Prostate gland (tissue), 2 donors: ENCODE measurements at places on chromosomes 12 and 14. TPM values are rescaled to one million over a fixed set of nuclear protein-coding genes. Genes with fewer than 3 reads are reported as not detected.
A peak's percentile ranks its signal among the peaks of the same experiment; 100 is the strongest.

DNA sequence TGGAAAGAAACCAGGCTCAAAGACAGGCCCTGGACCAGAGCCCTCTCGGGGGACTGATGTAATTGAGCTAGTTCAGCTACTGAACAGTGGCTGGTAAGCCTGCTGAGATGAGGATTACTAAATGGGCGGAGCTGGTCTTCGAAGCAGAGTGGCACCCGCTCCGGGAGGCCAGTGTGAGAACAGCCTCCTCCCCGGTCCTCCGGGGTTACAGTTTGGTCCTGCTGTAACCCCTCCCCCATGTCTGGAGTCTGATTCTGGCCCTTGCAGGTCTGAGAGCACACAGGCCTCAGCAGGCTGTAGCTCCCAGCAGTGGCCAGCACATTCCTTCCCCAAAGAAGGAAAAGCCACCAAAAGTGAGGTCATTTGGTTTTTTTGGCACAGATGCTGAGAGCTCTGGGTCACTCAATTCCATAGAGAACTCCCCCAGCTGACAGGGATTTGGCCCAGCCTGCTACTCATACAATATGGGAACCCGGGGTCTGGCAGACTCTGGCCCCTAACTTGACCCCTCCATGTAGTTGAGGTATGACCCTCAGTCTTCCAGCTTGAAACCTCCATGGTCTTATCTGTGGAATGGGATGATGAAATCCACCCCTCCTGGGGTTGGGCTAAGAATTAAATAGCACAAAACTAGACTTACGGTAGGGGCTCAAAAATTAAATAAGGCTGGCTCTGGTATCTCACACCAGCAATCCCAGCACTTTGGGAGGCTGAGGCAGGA is 39.0 kb downstream of the ACTN1 start:
- H3K27ac ChIP-seq, result peak overlapping the region; percentile 98
- no peak overlapping the region for H3K4me3 ChIP-seq
- H3K36me3 ChIP-seq, result no peaks in the 10 kb centered on the region
- H3K27me3 ChIP-seq, result no peaks in the 10 kb centered on the region
- peak; percentile 55 for DNase-seq

DNA sequence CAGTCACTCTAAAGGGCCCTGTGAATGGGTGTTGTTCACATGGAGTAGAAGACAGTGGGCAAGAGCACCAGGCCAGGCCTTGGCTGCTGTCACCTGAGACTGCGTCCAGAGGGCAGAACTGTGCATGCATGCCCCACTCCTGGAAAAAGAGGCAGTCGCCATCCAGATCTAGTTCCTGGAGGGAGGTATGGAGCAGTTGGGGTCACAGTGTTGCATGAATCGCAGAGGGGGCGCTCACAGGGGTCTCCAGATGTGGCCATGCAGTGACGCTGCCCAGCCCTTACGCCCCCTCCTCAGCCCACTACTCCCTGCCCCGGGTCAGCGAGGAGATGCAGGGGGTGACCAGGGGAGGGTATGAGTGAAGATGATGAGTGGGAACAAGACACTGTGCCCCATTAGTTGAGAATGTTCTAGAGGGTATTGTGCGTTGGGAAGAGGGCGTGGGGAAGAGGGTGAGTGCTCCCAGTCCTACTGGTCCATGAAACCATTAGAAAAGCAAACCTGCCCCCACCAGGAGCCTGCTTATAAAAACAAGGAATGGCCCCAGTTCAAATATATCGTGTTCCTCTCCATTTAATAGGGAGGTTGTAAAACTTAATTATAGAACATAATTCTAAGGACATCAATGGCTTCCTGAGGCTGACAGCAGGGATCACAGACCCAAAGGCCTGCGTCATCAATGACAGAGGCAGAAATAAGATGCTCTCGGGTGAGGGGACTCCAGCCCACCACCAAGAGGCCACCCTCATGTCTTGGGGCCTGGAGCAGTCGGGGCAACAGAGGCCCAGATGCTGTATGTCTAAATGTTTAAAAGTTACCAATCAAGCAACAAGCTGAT is 32.2 kb upstream of the BCL7A start:
- no peaks in the 10 kb centered on the region for H3K27me3 ChIP-seq
- no peaks in the 10 kb centered on the region for H3K36me3 ChIP-seq
- H3K4me1 ChIP-seq, result no peaks in the 10 kb centered on the region
- H3K4me3 ChIP-seq, result no peak overlapping the region
- H3K27ac ChIP-seq, result no peak overlapping the region

TSPAN8 gene
- total RNA-seq, result 36.3 TPM

- no peak overlapping the region for H3K27ac ChIP-seq
- no peak for DNase-seq
- no peaks in the 10 kb centered on the region for H3K36me3 ChIP-seq
- H3K4me3 ChIP-seq, result no peak overlapping the region
- no peaks in the 10 kb centered on the region for H3K4me1 ChIP-seq
Measured at GRCh38 chr12:87074781-87075180, 818.6 kb upstream of the MGAT4C start.

POLE2 gene
- 5.8 TPM for total RNA-seq

- no peak overlapping the region for H3K4me3 ChIP-seq
- no peaks in the 10 kb centered on the region for H3K4me1 ChIP-seq
- no peak for DNase-seq
- H3K27ac ChIP-seq, result no peak overlapping the region
- H3K27me3 ChIP-seq, result no peaks in the 10 kb centered on the region
- H3K36me3 ChIP-seq, result no peaks in the 10 kb centered on the region
Measured at GRCh38 chr14:35741345-35742031, 67.6 kb downstream of the RALGAPA1 start.

- H3K36me3 ChIP-seq, result peaks cover 17% of the 10 kb centered on the region
- no peaks in the 10 kb centered on the region for H3K27me3 ChIP-seq
- H3K4me1 ChIP-seq, result peaks cover 22% of the 10 kb centered on the region
Measured at GRCh38 chr12:46370380-46370734, 2.2 kb downstream of the SLC38A2 start.

ANO4 gene
- total RNA-seq, result 7.2 TPM

GRCh38 chr12:12930633-12931219 is 21.2 kb downstream of the GPRC5D start:
- no peak for DNase-seq
- no peak overlapping the region for H3K4me3 ChIP-seq
- H3K36me3 ChIP-seq, result no peaks in the 10 kb centered on the region
- H3K27me3 ChIP-seq, result no peaks in the 10 kb centered on the region
- no peaks in the 10 kb centered on the region for H3K4me1 ChIP-seq

SLC6A15 gene
- 0.45 TPM for total RNA-seq

DNA sequence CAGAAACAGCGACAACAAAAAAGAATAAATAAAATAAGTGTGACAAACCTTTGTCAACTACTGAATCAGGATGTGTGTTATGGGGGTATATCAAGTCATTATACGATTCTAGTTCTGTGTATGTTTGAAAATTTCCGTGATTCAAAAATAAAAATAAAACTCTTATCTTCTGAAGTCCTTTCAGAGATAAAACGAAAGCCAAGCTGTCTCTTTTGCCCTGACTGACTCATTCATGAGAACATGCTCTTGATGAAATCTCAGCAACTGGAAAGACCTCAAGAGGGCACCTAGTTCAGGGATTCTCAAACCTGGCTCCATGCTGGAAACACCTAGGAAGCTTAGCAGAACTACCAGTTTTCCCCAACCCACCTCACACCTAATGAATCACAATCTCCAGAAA is 9.2 kb downstream of the FOXN3 start:
- no peaks in the 10 kb centered on the region for H3K36me3 ChIP-seq
- no peak for DNase-seq
- H3K4me3 ChIP-seq, result no peak overlapping the region
- peak overlapping the region; percentile 52 for H3K27ac ChIP-seq
- no peaks in the 10 kb centered on the region for H3K27me3 ChIP-seq
- H3K4me1 ChIP-seq, result no peaks in the 10 kb centered on the region

DNA sequence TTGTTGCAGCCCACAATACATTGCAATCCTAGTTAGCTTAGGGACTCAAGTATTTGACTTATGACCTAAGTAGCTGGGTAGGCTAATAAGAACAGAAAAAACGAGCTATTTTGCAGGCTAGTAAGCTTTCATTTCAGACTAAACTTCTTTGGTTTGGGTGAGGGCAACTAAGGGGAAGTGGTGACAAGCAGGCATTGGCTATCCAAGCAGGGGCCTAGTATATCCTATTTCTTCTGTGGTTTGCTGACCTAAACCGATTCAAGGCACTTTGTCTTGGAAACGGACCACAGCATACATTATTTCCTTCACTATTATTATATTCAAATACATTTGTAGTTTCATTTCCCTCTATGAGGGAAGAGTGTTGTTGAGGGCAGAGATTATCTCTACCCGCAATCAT is 21.6 kb upstream of the SLC5A8 start:
- H3K4me3 ChIP-seq, result no peak overlapping the region
- DNase-seq, result no peak
- H3K27me3 ChIP-seq, result no peaks in the 10 kb centered on the region
- no peaks in the 10 kb centered on the region for H3K36me3 ChIP-seq

GOLT1B gene
- total RNA-seq, result 21.0 TPM

- H3K36me3 ChIP-seq, result no peaks in the 10 kb centered on the region
- no peak overlapping the region for H3K4me3 ChIP-seq
- no peak overlapping the region for H3K27ac ChIP-seq
- H3K27me3 ChIP-seq, result no peaks in the 10 kb centered on the region
- no peak for DNase-seq
Measured at GRCh38 chr12:1551496-1551895, 42.9 kb downstream of the FBXL14 start.

RCOR1 gene
- total RNA-seq, result 14.4 TPM

SPIC gene
- total RNA-seq, result not detected

SDR9C7 gene
- total RNA-seq, result 1.1 TPM

DNA sequence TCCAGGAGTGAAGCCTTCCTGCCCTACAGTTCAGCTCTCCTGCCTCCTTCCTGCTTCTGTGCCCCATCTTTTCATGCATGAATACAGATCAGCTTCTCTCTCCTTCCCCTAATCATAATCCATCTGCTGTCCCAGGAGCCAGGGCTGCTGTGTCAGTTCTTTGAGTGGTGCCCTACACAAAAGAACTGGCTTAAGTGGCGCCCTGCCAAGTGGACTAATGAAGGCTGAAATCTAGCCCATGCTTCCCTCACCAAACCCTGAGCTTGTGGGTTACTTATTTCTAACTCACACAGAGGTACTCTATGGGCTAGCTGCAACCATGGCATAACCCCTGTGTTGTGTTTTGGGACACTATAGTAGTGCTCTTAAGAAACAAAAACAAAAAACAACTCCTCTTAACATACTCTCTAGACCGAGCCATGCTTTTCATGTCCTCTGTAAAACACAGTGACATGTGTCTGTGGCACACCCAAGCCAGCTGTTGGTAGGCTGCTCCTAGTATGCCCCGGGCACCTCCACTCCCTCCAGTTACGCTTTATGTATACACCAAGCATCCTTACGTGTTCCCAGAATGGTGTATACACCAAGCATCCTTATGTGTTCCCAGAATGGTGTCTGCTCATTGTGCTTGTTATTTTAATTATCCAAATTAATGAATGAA is 19.3 kb upstream of the ETV6 start:
- no peak for DNase-seq
- no peaks in the 10 kb centered on the region for H3K36me3 ChIP-seq
- no peak overlapping the region for H3K27ac ChIP-seq
- H3K4me1 ChIP-seq, result no peaks in the 10 kb centered on the region
- no peak overlapping the region for H3K4me3 ChIP-seq
- H3K27me3 ChIP-seq, result no peaks in the 10 kb centered on the region

GRCh38 chr12:43169115-43169681 is 382.8 kb downstream of the ADAMTS20 start:
- no peaks in the 10 kb centered on the region for H3K4me1 ChIP-seq
- no peaks in the 10 kb centered on the region for H3K36me3 ChIP-seq
- no peaks in the 10 kb centered on the region for H3K27me3 ChIP-seq
- no peak overlapping the region for H3K27ac ChIP-seq

PIWIL1 gene
- total RNA-seq, result 16.2 TPM

DNA sequence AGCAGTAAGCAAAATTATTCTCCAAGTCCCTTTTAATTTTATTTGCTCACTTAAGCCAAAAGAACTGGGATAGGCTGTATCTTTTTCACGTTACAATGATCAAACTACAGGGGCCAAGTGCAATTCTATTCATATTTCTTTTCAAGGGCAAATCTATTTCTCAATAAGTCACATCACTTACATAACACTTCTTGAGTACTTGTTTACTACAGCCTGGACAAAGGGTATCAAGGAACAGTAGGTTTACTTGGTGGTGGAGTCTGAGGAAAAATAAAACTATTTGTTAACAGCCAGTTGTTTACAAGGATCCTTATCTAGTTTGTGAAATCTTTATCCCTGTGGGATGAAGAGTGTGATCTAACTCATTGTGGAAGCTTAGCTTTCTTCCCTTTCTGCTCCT is 72.1 kb downstream of the PDE3A start:
- no peak overlapping the region for H3K4me3 ChIP-seq
- DNase-seq, result no peak
- no peaks in the 10 kb centered on the region for H3K36me3 ChIP-seq

DNA sequence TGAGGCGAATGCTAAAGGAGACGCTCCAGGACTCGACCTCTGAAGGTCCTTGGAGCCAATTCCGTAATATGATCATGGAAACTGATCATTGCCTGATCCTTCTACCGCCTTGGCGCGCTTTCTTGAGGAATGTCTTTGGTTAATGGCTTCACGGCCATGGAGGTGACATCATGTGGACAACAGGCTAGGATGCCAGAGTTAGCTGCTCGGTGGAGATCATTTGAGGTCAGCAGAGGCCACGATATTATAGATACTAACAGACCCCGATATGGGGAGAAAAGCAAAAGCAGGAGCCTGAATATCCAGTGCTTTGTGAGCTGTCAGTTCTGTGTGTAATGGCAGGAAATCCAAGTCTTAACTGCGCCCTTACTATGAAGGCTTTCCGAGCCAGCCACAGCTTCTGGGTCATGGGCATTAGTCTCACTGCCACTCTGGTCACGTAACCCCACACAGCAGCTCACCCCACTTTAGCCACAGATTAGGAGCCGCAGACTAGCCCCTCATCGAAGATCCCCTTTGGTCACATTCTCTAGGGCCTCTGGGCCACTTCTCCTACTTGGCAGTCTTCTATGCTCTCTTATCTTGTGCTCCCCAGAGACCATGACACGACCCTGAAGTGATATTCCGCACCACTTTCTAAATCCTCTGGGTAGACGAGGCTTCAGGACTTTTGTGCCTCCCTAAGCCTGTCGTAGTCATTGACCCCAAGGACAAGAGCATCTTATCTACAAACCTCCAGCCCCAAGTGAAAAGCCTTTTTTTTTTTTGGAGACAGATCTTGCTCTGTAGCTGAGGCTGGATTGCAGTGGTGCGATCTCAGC is 724 bp upstream of the CS start:
- H3K36me3 ChIP-seq, result no peaks in the 10 kb centered on the region
- peaks cover 15% of the 10 kb centered on the region for H3K4me1 ChIP-seq
- peak overlapping the region; percentile 86 for H3K4me3 ChIP-seq

DNA sequence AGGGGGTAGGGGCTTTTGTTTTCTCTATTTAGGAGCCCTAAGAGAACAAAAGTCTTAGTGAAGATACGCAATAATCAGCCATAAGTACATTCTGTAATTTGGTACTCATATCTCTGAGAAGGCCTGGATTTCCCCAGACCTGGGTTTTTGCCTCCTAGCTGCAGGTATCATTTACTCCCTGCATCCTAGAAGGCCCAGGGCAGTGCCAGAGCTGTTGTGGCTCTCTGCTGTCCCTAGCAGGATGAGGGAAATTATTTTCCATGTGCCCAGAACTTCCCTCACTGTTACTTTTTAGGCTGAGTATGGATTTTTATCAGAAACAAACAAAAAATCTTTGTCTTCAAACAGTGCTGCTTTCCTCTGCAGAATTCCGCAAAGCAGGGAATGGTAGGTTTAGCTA is 192.5 kb upstream of the SYT1 start:
- H3K27me3 ChIP-seq, result no peaks in the 10 kb centered on the region
- no peak overlapping the region for H3K27ac ChIP-seq
- no peaks in the 10 kb centered on the region for H3K36me3 ChIP-seq
